Spinal cord (tissue), 10 donors: ENCODE measurements at places on chromosomes 6 and 20. TPM values are rescaled to one million over a fixed set of nuclear protein-coding genes. Genes with fewer than 3 reads are reported as not detected.

The HDDC2 gene
- 135 TPM for polyA plus RNA-seq

The CLPSL2 gene
- polyA plus RNA-seq = 0.56 TPM

The ZFAND3 gene
- polyA plus RNA-seq = 152 TPM

DNA sequence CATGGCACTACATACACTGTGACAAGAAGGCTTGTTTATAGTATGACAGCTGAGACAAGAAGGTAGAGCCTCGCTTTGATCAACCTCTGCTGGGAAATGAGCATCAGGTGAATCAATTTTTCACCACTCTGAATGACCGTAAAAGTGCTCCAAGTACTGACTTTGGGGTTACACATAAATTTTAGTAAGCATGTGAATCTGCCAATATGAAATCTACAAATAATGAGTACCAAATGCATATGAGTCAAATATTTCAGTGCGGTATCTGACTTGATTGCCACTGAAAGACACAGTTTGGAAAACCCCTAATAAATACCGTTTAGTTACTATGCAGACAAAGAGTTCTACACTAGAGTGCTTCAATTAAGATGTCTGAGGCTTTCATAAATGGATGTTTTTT is 77.8 kb downstream of the ATG5 start:
- no peak for DNase-seq

GRCh38 chr6:122735582-122735981 is 43.9 kb upstream of the FABP7 start:
- no peak for DNase-seq
